ENCODE measurements at places on chromosomes 2 and 18.
A peak's percentile ranks its signal among the peaks of the same experiment; 100 is the strongest.

DNA sequence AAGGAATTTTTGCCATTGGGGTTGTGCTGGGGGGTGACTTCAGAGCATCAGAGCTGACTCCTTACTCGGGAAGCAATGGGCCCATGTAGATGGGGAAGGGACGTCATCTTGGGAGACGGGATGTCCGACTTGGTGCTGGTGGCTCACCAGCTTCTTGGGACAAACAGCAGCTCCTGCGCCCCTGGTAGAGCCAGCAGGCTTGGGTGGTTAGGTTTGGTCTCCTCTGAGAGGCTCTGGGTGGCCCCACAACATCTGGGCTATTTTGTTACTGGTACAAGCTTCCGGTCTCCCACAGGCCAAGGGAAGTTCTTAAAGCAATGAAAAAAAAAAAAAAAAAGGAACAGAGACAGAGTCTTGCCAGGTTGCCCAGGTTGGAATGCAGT, 1.8 kb downstream of the NGEF start:
- no peaks in the 10 kb centered on the region for H3K27me3 ChIP-seq
- no peak for DNase-seq
- peak overlapping the region; percentile 93 for H3K27ac ChIP-seq
- H3K4me3 ChIP-seq = peak overlapping the region; percentile 93

DNA sequence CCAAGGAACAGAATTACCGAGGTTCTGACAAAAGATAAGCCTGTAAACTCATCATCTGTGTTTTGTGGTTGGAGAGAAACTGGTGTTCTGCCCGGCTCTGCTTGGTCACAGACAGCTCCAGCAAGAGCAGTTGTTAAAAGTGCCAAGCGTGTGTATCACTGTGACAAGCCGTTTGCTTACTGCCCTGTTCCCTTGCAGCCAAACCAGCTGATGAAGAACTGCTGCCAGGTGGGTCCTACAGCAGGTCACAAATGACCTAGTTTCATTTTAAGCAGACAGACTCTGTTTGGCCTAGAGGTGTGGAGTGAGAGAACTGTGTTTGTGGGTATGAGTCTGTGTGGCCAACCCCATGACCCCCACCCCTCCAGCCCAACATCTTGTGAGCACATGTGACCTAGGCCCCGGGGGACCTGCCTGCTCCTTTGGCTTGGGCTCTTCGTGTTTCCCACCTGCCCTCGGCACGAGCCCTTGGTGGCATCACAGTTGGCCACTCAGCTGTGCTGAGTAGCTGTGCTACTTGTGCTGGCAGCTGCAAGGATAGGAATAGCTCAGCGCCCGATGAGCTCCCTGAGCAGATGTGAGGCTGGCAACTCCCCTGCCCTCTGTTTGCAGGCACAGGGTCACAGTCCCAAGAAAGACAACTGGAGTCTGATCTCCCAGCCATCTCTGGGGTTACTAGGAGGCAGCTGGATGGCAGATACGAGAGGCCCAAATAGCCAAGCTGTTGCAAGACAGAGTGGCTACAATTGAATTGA, 9.7 kb downstream of the OXER1 start:
- no peak for DNase-seq
- no peaks in the 10 kb centered on the region for H3K27me3 ChIP-seq
- no peak overlapping the region for H3K27ac ChIP-seq
- peaks cover 16% of the 10 kb centered on the region for H3K4me1 ChIP-seq

DNA sequence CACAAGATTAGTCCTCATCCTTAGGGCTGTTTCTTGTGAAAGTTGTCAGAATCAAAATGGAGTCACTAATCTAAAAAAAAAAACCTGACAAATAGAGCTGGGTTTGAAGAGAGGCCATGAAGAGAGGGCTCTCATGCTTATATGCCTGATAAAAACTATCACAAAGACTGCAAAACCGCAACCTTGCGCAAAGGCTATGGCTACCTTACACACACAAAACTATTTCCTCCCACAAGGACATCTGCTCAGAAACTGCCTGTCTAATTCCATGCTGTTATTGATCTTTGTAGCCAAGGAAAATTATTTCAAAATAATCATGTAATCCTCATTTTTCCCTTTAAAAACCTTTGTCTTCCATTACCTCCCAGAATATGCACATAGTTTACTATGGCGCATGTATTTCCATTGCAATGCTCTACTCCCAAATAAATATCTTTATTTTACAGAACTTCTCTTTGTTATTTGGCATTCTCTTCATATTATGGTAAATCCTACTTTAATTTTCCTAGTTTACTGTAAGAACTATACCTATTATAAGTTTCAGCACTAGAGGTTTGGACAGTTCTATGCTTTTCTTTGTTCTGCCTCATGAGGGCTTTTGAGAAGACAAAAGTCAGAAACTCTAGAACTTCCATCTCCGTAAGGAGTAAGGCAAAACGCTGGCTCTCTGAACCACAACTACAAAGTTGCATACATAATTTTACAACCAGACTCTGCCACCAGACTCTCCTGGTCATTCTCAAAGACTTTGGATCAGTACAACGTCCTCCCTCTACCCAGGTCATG, 9.6 kb upstream of the DPYSL5 start:
- H3K36me3 ChIP-seq = no peaks in the 10 kb centered on the region
- no peaks in the 10 kb centered on the region for H3K4me1 ChIP-seq
- H3K27ac ChIP-seq = no peak overlapping the region
- DNase-seq = no peak

- no peak overlapping the region for H3K27ac ChIP-seq
- peak; percentile 59 for DNase-seq
- no peak overlapping the region for H3K4me3 ChIP-seq
- H3K36me3 ChIP-seq = no peaks in the 10 kb centered on the region
Measured at GRCh38 chr2:216653931-216654365, 20.7 kb downstream of the IGFBP2 start.

GRCh38 chr2:189658306-189659212, 2.7 kb upstream of the ASNSD1 start:
- peaks cover 37% of the 10 kb centered on the region for H3K4me1 ChIP-seq
- no peak for DNase-seq
- no peaks in the 10 kb centered on the region for H3K27me3 ChIP-seq
- H3K36me3 ChIP-seq = no peaks in the 10 kb centered on the region
- no peak overlapping the region for H3K4me3 ChIP-seq
- no peak overlapping the region for H3K27ac ChIP-seq

- H3K4me1 ChIP-seq = no peaks in the 10 kb centered on the region
- H3K36me3 ChIP-seq = no peaks in the 10 kb centered on the region
- no peaks in the 10 kb centered on the region for H3K27me3 ChIP-seq
- H3K4me3 ChIP-seq = no peak overlapping the region
Measured at GRCh38 chr18:4283746-4284291, 171.3 kb downstream of the DLGAP1 start.

GRCh38 chr2:200713704-200714064, 98.0 kb upstream of the BZW1 start:
- H3K27me3 ChIP-seq = no peaks in the 10 kb centered on the region
- peaks cover 20% of the 10 kb centered on the region for H3K4me1 ChIP-seq
- no peak for DNase-seq
- peak overlapping the region; percentile 41 for H3K27ac ChIP-seq
- H3K4me3 ChIP-seq = no peak overlapping the region
- H3K36me3 ChIP-seq = no peaks in the 10 kb centered on the region

Data from HepG2 (cell line).